ENCODE measurements at places on chromosomes 2 and 18.

DNA sequence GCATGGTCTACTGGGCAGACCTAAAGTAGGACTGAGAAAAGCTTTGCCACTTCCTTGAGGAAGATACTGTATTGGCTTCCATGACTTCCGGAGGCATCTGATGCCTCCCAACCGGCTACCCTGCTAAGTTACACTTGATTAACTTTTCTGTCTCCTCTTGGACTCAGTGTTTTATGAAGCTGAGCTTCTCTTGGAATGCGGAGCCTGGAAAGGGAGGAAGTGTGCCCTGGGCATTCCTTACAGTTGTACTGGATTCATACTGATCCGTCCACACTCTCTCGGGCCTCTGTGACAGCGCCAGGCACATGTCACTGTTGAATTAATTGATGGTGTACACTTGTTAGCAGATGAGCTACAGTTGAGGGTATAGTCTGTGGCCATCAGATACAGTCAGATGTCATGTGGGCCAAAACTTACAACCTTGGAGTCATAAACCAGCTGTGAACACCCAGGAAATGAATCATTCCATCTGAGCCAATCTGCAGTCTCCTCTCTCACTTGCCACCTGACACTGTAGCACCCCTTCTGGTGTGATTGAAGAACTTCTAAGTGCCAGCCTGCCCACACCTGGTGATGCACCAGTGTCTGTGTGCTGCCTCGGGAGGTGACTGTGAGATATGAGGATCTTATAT is 122.5 kb downstream of the FHOD3 start:
- DNase-seq: no peak

DNA sequence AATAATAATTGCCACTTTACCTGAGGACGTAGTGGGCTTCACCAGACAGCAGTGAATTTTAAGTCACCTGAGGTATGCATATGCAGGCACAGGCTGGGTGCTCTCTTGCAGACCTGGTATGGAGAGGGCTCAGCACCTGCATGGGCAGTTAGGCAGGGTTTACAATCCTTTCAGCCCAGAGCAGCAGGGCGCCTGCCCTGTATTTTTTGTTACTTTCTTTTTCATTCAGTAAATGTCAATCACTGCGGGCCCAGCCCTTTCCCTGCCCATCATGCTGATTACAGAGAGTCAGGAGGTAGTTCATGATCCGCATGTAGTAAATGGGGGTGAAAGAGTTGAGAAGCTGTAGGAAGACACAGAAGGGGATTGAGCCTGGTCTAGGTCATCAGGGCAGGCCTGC is 147.0 kb upstream of the ALPP start:
- no peak for DNase-seq

GRCh38 chr2:26595146-26595545 is 46.0 kb downstream of the CIB4 start:
- no peak for DNase-seq

GRCh38 chr2:77190721-77191346 is 331.3 kb downstream of the LRRTM4 start:
- DNase-seq: no peak

Data from stimulated activated CD4-positive, alpha-beta T cell treated with anti-CD3 and anti-CD28 coated beads, Interleukin-12 subunit alpha, Interleukin-12 subunit beta, amount 100 ng/mL, for 48 hours (primary cell).